NCI-H2171 treated with DMSO at 0.1 percent for 48 hours (cell line): ENCODE measurements at places on chromosomes 4 and X.

DNA sequence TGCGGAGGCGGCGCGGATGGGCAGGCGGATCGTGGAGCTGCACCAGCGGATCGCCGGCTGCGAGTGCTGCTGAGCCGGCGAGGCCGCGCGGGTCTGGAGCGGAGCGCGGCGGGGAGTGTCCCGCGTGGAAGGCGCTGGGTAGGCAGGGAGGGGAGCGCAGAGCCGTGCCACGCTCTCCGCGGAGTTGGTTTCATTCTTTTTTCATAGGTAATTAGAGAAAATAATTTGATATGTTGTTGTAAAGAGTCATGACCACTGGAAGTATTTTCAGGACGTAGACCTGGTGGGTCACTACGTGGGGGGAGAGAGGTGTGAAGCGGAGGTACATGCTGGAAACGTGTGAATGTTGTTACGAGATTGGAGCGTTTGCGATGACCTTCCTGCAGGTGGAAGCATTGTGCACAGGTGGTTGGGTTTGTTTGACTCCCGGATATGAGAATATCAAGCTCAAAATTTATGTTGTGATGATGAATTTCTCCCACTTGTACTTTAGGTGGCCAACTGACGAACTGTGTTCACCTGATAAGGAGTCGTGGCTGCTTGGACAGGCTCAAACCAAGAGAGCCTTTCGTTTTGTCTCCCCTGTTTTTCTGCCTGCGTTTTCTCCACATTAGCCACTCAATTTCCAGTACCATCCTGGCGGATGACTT, 19.1 kb upstream of the S100P start:
- DNase-seq = peak; percentile 35

- DNase-seq = no peak
Observed at GRCh38 chr4:1523506-1523905, 117.3 kb upstream of the NKX1-1 start.

DNA sequence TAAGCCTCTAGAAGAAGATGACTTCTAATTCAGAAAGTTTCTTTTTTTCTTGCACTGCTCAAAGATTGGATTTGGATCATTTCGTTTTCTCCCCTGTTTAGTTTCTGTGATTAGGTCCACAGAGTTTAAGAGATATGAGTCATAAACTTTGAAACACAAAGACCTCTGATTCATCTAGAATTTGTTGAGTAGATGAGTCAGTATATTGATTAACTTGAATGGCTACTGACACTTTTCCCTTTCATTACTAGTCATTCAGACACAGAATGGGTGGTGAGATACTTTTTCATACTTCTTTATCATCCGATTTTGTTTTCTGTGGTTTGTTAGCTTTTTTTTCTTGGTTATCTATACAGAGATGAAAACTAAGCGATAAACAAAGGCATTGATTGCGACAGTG, 34.1 kb upstream of the AFF2 start:
- DNase-seq = no peak

DNA sequence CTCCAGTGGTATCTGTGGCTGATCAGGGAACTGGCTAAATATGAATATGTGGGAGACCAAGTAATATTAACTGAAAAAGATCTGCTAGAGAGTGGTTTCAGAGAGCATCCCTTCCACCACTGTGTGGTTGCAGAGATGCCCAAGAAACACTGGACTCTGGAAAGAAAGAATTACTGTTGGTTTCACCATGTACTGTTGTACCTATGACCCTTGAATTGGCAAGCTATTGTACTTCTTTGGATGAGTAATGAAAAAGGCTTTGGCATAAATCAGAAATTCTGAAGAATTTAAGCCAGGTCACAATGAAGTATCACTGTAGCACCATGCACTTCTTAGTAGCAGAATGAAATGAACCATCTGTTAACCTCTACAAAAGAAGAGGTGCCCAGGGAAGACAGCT, 134.4 kb upstream of the INTU start:
- DNase-seq = no peak

GRCh38 chr4:138945401-138945800, 70.2 kb upstream of the NOCT start:
- DNase-seq = no peak

DNA sequence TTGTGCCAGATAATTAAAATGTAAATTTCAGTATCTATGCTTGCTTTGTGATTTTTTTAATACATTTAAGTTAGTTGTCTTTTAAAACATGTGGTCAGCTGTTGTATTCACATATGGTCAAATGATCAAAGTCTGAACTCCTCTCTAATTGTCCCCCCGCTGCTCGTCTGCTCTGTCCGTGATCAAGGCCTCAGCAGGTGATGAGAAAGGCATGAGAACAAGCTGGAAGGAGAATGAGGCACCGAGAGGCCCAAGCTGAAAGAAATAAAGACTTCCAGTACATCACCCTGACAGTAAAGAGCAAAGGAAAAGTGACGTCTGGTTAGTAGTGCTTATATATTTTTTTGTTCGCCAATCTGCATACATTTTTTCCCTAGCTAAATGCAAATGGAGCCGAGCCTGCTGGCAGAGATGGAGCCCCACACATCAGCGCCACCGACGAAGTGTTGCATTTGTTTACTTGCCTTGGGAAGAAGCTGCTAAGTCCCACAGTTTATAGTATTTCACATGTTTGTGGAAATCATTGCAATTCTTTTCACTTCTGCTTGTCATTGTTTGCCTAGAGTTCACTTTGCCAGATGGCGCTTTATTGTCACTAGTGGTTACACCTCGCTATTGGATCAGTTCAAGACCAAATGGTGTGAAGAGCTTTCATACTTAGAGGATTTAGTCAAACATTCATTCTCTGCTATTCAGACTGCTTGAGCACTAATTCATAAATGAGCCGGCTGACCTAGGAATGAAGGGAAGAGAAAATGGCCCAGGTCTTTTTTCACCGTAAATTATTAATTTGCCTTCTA, 181.5 kb downstream of the ZIC3 start:
- no peak for DNase-seq

DNA sequence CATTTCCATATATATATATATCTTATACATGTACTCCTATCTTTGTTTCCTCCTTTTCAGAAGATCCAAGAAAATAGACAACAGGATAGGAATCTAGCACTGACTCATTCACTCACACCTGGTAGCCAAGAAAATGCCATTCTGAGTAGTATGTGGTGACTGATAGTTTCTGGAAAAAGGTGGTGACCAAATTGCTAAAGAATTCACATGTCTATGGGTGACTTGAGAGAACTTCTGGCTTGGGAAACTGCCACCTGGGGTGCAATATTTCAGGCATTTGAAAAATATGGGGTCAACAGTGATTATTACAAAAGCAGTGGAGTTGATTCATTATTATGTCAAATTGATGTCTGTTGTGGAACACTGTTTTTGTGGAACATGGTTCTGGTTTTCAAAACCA, 605.1 kb downstream of the PCDH18 start:
- DNase-seq = no peak
